ENCODE measurements at places on chromosomes 11 and 22.
A peak's percentile ranks its signal among the peaks of the same experiment; 100 is the strongest.

- DNase-seq = no peak
Measured at GRCh38 chr11:33773404-33773986, 825 bp downstream of the FBXO3 start.

DNA sequence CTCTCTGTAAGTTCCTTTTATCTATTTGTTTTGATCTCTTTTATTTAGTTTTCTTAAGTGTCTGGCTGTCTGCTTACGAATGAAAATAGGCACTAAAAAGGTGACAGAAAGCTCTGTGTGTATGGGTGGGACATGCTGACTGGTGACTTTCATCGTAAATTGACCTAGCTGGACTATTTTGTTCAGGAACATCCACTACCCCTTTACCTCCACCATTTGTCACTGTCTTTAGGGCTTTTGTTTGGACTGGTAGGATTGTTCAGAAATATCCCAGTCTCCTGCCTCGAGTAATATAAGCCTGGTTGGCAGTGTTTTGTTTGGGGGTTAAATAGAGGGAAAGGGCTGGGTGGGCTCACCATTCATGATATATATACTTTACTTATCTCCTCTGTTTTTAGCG lies 20.9 kb downstream of the EMSY start:
- DNase-seq = no peak

DNA sequence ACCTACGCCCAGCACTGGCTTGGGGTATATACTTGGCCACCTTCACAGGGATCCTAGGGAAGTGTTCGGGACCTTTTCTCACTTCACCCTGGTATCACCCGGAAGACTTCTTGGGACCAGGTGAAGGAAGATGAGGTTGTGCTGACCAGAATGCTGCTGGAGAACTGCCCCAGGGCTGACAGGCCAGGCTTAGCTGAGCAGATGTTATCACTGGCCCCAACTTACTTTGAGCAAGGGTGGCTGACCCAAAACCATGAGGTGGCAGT lies 4.5 kb downstream of the FTH1 start:
- no peak for DNase-seq

DNA sequence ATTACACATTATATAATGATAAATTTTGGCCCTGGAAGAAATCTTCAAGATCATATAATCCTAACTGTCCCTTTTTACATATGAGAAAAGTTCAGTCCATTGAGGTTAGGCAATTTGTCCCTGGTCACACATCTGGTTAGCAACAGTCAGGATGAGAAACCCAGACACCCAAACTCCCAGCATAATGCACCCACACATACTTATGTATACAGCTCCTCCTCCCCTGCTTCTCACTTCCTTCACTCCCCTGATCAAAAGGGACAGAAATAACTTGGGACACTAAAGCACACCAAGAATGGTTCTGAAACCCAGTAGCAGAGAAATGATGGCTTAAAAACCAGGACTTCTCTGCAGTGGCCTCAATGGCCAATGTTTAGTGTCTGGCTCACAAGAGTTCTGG lies 11.1 kb downstream of the NUMA1 start:
- DNase-seq = no peak

- DNase-seq = no peak
Measured at GRCh38 chr11:110613197-110613918, 98.9 kb downstream of the ARHGAP20 start.

DNA sequence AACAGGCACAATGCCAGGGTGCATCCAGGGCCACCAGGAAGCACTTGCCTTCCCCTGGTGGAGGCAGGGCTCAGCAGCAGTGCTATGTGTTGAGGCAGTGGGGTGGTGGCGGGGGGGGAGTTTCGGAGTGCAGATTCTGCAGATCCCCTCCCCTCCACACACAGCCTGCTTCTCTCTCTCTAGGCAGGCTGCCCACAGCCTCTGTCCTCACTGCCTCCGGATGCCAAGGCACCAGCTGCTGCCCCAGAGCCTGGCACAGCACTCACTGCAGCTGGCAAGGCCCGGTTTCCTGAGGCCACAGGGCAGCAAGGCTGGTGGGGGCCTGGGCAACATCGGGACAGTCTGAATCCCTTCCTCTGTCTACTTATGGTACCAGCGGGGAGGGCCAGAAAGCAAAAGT lies 35.8 kb downstream of the NRXN2 start:
- peak; percentile 25 for DNase-seq

DNA sequence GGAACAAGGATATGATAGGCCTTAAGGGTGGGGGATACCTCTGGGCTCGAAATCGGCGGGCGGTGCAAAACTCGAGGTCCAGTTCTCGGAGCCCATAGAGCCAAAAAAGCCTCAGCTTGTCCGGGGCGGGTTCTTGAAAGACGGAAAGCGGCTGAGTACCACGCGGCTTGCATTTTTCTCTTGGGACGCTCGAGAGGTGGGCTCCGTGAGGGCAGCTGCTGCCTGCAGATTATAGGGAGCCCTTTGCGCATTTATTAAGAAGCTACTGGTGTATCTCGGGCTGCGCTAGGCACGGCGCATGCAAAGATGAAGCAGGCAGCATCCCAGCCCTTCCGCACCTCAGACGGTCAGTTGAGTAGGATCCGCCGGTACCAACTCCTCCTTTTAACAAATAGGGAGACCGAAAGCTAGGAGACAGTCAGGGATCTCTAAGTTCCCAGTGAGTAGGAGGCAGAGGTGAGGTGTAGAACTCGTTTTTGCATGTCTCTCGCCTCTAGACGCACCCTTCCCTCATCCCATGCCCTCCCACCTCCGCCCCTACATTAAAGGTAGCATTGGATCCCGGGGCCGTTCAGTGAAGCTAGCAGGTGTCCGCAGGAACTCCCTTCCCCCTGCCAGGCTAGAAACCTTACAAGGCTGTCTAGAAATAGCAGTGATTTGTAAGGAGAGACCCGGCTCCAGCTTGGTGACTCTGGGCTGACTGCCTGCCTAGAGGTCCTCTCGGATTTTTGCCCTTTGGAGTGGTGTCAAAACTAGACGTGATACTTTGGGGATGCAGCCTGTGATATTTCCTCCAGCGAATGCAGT lies 768 bp downstream of the LDHA start:
- DNase-seq = peak; percentile 64

DNA sequence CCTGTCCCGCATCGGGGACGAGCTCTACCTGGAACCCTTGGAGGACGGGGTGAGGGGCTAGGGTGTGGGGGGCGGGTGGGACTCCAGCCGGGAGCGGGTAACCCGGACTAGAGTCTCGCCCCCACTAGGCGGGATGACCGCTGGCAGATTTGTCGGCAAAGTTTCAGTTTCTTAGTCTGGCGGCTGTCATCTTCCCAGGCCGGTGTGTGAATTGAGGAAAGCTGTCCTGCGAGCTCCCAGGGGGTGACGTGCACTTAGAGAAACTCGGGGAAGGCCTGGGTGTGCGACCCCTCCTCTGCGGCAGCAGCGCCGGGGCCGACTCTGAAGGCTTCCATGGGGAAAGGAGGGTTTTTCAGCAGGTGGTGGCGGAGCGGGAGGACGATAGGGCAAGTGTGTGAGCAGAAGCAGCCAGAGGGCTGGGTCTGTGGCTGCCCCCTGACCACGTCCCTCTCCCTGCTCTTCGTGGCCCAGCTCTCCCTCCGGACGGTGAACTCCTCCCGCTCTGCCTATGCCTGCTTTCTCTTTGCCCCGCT lies 463 bp downstream of the RAD9A start:
- no peak for DNase-seq

GRCh38 chr11:59182457-59183151 lies 10.7 kb downstream of the DTX4 start:
- no peak for DNase-seq

- peak; percentile 31 for DNase-seq
Measured at GRCh38 chr11:94511932-94512781, at the start of gene C11orf97. Gene C11orf97 (plus strand): TSS chr11:94512461. CDS start chr11:94512529, 68 bp downstream.

GRCh38 chr11:16818284-16818683 lies 79.8 kb downstream of the C11orf58 start:
- DNase-seq = no peak

DNA sequence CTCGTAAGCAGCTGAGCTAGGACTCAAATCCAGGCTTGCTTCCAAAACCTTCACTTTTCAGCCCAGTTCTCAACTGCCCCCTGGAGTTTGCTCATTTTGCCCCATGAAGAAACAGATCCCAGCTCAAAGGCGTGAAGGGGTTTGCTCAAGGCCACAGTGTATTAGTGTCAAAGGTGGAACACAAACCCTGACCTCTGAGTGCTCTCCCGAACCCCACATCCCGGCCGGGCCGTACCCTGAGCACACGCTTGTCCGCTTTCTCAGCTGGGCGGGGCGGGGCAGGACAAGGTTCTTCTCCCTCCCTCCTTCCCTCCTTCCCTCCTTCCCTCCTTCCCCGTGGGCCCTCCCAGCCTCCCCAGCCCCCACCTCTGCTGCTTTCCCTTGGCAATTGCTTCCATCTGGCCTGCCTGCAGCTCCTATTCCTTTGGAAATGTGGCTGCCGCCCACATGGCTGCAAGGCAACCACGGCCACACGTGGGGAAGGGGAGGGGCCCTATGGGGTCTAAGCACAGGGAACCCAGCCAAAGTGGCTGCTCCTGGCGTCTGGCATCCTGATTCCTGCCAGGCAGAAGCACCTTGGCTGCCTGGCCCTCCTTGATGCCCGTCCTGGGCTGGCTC lies 4.1 kb downstream of the ST3GAL4 start:
- DNase-seq = peak; percentile 74

DNA sequence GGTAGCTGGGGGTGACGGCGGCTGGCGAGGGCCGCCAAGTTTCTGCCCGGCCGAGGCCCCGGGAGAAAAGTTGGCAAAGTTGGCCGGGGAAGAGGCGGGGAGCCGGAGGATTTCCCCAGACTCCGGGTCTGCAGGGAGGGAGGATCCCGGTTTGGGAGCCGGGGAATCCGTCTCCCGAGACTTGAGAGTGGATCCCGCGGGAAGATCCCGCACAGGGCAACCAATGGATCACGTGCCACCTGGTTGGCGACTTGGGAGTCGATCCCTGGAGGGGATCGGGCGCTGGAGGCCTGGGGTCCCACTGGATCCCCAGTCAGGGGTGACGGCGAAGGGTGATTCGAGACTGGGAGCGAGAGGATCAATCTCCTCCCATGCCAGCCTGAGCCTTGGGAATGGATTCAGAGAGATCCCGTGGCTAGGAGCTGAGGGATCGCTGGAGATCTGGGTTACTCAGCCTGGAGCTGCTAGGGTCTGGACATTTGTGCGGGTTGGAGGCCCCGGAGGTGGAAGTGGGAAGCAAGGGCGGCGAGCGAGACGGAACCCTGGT lies 394 bp downstream of the KIAA1671 start:
- peak; percentile 34 for DNase-seq

DNA sequence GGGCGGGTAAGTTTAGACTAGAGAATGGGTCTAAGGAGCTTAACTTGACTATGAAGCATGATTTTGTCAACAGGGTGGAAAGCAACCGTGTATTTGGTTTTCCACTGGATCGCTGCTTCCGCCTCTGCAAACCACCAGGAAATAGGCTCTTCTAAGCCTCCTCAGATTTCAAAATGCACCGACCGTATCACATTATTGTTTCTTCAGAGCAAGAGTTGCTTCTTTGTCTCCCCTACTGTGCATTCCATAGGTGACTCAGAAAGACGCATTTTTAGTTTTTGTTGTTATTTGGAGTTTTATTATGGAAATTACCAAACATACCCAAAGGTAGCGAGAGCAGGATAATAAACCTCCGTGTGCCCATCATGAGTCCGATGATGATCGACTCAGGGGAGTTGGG lies 64.3 kb upstream of the RASD2 start:
- peak; percentile 17 for DNase-seq

Measured in NCI-H1092 treated with DMSO at 0.1 percent for 48 hours (cell line).